Sigmoid colon (tissue), 7 donors: ENCODE measurements at places on chromosomes 16 and 17.

DNA sequence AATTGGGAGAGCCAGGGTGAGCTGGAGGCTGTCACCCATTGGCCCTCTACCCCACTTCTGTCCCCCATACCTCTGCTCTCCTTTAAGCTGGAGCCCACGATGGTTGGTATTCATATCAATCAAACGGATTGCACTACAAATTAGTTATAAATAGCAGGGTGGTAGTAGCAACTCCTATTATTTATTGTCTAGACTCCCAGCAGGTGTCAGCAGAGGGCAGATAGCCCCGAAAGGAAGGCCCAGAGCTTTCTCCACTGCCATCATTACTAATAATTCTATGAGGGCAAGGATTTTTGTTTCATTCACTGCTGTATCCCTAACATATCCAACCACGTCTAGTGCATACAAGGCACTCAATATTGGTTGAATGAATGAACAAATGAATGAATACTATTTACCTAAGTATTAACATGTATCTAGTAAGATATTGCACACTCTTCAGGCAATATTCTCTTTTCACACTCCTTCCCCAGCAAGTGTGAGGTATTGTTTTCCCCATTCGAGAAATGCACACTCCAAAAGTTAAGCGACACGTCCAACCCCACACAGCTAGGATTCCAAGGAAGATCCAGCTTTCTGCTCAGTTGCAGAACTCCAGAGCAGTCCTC is 6.3 kb downstream of the C17orf50 start:
- no peak for DNase-seq

DNA sequence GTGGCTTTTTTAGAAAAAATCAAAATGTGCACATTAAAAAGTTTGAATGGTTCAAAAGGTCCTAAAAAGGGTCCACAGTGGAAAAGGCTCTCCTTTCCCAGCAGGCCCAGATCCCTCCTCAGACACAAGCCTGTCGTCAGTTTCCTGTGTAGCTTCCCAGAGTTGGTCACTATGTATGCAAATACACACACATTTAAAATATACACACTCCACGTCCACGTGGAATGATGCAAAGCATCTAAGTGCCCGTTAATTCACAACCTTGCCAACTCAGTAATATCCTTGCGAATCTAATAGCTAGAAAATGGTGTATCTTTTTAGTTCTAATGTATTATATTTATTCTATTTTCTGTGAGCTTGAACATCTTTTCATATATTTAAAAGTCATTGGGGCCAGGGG is 17.7 kb downstream of the NLRC5 start:
- DNase-seq: no peak

DNA sequence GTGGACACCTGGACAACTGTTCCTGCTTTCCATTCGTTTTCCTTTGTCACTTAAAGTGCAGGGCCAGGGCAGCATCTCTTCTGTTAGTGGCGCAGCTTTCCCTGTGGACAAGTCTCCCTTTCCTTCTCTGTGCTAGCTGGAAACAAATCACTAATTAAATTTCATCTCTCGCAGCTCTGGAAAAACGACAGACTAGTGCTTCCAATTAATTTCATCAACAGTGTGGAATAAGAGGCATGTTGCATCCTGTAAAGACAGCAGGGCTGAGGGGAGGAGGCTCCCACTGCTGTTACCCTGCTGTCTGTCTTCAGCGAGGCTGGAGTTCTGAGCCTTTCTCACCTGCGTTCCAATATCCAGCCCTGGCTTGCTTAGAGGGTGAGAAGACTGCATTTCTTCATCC is 352.1 kb upstream of the HSBP1 start:
- DNase-seq: no peak

- no peak for DNase-seq
Measured at GRCh38 chr16:71542377-71542776, 16.2 kb downstream of the CHST4 start.

- no peak for DNase-seq
Measured at GRCh38 chr17:21095735-21096134, 31.0 kb upstream of the DHRS7B start.

GRCh38 chr16:87584975-87585374 is 17.3 kb upstream of the JPH3 start:
- no peak for DNase-seq

GRCh38 chr17:66309793-66310192 is 7.4 kb downstream of the PRKCA start:
- no peak for DNase-seq

DNA sequence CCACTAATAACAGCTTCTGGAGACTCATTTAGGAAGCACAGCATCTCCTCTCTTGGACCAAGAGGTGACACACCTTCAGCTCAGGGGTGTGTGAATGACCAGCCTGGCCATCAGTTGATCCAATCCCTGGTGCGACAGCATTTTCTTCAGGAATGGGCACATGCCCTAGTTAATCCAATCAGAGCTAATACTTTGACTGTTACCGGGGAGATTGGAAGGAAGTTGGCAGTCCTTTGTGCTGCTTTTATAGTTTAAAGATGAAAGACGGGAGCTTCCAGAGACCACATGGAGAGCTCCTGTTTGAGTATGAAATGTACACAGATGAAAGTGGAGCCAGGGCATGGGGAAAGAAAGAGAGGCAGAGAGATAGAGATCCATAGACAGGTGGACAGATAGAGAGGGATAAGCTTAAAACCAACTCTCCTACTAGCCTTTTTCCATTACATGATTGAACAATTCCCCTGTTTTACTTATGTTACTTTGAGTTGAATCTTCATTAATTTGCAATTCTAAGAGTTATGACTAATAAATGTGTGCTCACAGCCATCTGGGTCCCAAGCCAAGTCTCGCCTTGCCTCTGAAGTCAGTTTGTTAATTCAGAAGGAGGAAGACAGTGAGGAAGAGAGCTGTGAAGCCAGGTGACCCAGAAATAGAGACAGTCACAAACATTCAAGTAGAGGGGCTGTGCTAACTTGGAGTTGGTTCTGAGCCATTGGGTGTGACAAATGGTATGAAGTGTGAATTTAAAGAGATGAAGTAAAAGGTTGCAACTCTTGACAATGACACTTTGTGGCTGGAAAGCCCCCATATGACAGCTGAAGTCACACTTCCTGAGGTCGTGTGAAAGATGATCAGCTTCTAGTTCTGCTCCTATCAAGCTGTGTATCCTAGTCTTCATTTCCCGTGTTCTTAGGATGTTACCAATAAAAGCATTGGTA is 120.0 kb upstream of the GOT2 start:
- no peak for DNase-seq

DNA sequence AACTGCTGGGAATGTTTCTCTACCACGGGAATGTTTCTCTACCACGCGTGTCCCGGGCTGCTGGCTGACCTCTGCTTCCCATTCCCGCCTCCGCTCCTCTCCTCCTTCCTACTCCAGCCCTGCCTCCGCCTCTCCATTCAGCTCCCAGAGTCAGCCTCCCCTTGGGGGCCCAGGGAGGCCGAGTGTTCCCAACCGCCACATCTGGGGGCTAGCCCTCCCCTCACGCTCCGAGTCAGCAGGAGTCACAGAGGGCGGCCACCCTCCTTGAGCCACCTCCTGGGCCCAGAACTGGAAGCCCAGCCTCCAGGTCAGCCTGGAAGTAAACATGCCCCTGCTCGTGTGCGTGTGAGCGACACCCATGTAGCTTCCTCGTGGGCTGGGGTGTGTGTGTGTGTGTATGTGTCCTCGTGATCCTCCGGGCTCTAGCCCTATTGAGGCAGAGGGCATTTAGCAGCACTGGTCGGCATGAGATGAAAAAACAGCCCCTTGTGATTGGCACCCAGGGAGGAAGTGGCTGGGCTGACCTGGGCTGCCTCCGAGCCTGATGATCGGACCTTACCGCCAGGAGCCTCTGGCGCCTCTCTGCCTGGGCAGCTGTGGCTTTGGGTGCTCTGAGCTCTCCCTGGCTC is 7.3 kb downstream of the CYGB start:
- DNase-seq: peak; percentile 92
